ENCODE measurements at places on chromosomes 2 and 18.

- no peak for DNase-seq
Measured at GRCh38 chr2:181465676-181466375, 8.6 kb downstream of the ITGA4 start.

- DNase-seq = peak; percentile 73
Measured at GRCh38 chr18:32441533-32441932, 29.1 kb downstream of the GAREM1 start.

GRCh38 chr18:76995896-76996295 lies 136.7 kb downstream of the MBP start:
- no peak for DNase-seq

DNA sequence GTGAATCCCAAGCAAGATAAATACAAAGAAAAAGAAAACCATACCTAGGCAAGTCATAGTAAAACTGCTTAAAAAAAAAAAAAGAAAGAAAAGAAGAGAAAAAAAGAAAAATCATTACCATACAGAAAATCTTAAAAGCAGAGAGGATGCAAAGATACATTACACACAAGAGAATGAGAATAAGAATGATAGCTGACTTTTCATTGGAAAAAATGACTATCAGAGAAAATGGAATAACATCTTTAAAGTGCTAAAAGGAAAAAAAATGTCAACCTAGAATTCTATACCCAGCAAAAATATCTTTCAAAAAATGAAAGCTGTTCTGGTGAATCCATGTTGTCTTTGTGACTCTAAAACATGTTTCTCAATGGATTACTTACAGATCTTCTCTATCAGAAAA lies 66.2 kb downstream of the REEP1 start:
- DNase-seq = no peak

DNA sequence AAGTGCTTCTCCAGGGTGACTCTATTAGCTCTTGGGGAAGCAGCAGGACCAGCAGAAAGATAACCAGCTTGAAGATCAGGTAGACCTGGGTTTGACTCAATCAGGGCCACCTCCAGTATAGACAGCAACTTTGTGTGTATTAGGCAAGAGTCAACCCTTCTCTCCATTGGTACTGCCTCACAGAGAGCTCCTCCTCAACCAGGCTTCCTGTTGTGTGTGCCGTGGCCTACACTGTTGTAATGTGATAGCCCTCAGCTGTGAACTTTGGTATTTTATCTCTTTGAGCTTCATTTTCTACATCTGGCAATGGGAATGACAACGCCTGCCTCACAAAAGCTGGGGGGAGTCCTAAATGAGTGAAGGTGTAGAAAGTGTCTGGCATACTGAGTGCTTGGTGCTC lies 17.0 kb upstream of the MAP3K20 start:
- DNase-seq = no peak

GRCh38 chr2:70565039-70565731 lies 11.6 kb upstream of the TGFA start:
- DNase-seq = peak; percentile 96

Data from globus pallidus (tissue), 1 donor.